ENCODE measurements at places on chromosomes 1 and 21.

GRCh38 chr1:238281418-238281817, 390.7 kb upstream of the ZP4 start:
- DNase-seq = no peak

GRCh38 chr1:160836981-160837557, 25.6 kb downstream of the CD244 start:
- DNase-seq = no peak

DNA sequence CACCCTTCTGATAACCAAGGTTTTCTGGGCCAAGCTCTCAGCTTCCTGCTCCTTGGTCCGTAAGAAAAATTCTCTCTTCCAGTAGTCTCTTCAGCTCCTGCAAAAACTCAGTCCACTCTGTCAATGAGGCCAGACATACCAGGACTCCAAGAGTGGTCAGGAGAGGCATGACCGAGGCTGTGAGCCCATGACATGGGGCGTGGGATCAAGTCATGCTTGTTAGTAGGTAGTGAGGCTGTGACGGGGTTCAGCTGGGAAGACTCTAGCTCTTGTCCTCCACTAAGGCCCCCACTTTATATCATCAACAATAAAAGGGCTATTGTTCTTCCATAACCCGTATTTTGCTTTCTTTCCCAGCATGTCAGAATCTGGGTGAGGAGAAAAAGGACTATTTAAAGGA, 10.1 kb upstream of the HCRTR1 start:
- no peak for DNase-seq

DNA sequence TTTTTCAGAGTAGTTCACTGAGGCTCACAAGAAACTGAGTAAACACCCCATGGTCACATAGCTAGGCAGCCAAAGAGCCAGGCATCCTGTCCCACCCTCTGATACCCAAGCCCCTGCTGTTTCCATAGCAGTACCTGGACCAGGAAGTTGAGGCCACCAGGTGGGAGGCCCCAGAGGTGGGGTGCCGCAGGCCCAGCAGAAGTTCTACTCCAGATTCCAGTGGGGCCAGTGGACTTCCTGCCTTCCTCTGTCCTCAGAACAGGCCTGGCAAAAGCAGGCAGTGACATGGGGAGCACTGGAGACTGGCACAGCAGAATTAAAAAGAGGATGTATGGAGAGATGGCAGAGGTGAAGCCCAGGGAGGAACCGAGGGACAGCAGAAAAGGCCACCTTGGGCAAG, 19.0 kb downstream of the FOXO6 start:
- DNase-seq = no peak

DNA sequence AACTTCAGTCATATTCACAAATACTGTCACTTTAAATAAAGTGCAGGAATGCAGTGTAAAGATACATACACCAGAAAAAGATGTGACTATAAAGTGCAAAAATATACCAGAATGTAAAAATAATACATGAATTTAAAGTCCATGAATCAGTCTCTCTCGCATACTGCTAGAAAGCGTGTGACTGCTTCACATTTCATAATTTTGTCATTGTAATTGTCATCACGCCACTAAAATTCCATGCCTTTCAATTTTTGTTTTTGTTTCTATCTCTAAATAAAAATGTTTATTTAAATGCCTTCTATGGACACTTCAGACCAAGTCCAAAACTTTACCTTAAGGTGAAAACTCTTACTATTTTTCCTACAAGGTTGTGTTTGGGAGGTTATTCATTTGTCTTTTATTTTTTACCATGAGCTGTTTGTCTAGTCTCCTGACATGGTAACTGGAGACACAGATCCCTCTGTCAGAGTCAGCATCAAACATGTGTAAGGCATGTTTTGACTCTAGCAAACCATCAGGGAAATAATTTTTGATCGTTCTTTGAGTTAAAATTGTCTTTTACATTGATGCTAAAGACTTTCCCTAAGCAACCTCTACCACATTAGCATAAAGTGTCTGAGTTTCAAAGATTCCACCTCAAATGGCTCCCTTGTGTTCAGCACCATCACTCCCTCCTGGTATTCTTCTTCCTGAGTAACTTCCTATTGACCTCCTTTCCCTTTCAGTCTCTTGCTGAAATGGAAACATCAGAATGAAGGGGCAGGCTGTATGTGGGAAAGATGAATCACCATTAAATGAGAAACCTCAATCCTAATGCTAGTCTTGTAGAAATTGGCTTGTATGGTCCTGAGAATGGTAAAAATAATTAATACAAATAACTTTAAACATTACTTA, 14.0 kb upstream of the AIM2 start:
- no peak for DNase-seq

DNA sequence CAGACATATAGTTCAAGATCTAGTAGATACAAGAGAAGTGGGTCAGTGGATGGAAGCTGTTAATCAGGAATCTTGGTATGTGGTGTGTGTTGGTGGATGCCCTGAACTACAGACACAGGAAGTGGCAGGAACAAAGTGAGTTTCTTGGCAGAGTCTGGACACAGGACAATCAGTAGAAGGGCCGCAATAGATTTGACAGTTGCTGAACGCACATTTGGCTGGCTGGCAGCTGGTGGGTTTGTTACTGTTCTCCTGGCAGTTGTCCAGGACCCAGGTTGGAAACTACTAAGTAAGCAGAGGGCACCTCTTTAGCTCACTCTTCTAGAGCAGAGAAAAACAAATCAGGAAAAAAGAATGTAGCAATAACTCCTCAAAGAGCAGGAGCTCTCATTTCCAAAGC, 13.2 kb downstream of the KRTAP26-1 start:
- DNase-seq = no peak

DNA sequence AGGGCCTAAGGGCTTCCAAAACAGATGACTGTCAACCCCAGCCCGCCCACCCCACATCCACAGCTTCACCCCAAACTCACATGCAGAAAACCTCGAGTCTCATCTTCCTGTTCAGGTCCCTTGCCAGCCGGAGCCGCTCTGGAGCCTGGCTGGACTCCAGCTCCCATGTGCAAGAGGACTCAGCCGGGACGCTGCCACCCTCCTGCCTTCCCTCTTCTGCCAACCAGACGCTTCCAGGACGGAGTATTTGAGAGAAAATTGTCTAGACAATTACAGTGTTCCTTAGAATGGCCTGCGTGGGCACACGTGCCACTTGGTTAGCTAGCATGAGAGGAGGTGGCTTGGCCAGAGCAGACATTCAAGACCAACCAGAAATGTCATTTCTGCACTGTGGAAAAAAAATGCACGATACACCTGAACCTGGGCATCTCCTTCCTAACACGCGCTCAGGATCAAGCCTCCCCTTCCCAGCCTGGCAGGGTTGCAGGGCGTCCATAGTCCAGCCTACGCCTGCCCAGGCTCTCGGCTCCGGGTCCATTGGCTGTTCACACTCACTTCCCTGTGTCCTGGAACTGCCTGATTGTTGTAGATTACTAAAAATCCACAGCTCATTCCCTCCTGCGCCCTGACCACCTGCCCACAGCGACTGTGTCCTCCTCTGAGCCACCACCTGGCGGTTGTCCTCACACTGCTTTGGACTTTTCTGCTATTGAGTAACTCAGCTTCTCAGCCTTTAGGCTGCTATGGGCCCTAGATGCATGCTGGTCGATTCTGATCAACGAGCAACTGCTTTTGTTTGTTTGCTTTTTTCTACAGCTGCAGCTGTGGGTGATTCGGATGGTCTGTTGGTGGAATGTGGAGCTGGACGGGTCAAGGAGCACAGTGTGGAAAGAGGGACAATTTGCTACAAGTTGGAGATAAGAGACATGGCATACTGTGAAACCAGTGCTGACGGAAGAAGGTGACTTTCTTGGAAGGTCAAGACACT, at the start of gene CLDN14:
TSS of gene CLDN14 (minus strand) at position 708 of the 988 bp plus-strand sequence. CDS start 18,427 bp downstream, outside the sequence.
- DNase-seq = no peak

DNA sequence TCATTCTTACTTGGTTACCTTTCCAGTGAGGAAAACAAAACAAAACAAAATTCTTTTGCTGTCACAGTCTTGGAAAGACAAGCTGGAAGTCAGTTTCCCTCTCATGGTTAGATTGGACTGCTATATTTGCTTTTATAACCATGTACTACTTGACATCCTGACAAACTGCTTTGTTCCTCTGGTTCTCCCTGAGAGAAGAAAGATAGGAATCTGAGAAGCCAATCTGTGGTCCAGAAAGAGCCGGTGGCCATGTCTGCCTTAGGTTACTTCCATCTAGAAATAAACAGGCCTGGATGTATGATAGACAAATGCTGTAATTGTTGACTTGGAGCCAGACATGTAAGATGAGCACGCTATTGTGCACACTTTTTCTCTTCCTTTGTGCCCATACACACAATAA, 330.0 kb downstream of the BRINP3 start:
- no peak for DNase-seq

- DNase-seq = no peak
These were observed 48.0 kb downstream of the CAPN8 start for GRCh38 chr1:223617323-223618070.

- no peak for DNase-seq
These were observed 54.7 kb downstream of the C1orf94 start for GRCh38 chr1:34231441-34231840.

DNA sequence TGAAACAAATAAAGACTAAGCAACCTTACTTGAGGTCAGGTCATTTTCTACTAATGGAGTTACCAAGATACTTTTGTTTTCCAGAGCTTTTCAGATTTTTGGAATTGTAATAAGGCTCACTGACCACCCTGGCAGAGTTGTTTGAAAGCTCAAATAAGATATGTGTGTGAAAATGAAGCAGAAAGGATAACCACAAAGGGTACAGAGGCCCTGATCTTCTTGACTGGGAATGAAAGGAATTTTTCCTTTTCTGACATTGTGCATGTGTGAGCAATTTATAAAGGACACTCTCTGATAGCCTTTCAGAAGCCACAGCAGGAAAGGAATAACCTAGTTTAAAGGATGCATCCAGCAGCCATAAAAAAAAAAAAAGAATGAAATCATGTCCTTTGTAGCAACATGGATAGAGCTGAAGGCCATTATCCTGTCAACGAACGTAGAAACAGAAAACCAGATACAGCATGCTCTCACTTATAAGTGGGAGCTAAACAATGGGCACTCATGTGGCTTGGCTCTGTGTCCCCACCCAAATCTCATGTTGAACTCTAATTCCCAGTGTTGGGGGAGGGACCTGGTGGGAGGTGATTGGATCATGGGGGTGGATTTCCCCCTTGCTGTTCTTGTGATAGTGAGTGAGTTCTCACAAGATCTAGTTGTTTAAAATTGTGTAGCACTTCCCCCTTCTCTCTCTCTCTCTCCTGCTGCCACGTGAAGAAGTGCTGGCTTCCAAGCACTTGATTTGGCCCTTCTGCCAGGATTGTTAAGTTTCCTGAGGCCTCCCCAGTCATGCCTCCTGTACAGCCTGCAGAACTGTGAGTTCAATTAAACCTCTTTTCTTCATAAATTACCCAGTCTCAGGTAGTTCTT, 3.1 kb upstream of the SRP9 start:
- no peak for DNase-seq

Measured in stromal cell of bone marrow (primary cell).